ENCODE measurements at places on chromosomes 7 and 10.

DNA sequence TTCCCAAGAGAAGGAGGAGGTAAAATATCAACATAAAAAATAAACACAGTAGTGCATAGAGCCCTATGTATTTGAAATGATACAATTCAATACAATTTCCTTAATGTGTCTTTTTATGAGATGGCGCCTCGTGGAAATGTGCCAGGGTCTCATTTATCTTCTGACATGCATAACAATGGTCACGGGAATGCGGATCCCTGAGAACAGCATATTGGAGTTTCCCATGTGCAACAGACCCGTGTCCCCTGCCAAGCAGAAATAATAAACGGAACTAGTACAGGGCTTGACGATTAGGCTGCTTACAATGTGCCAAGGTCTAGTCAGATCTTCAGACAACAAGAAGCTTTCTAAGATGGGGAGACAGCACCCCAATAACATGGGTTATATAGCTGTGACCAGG lies 217.9 kb downstream of the ARHGAP21 start:
- no peak for DNase-seq

DNA sequence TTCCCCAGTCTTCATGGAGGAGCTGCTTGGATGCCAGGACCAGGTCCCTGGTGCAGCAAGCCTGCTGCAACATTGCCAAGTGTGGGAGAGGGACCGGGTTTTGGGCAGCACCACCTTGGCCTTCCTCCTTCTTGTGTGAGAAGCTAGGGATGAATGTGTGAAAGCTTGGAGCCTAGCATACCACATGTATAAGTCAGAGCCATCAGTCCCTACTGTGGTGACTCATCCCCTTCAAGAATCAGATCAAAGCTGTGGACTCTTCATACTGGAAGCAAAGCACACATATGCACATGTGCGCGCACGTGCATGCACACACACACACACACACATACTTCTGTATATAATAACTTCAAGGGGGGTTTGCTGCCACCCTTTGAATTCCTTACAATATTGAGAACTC lies 527.8 kb downstream of the LRMDA start:
- no peak for DNase-seq

- DNase-seq: no peak
Measured at GRCh38 chr10:22326145-22326702, 5.3 kb downstream of the BMI1 start.

DNA sequence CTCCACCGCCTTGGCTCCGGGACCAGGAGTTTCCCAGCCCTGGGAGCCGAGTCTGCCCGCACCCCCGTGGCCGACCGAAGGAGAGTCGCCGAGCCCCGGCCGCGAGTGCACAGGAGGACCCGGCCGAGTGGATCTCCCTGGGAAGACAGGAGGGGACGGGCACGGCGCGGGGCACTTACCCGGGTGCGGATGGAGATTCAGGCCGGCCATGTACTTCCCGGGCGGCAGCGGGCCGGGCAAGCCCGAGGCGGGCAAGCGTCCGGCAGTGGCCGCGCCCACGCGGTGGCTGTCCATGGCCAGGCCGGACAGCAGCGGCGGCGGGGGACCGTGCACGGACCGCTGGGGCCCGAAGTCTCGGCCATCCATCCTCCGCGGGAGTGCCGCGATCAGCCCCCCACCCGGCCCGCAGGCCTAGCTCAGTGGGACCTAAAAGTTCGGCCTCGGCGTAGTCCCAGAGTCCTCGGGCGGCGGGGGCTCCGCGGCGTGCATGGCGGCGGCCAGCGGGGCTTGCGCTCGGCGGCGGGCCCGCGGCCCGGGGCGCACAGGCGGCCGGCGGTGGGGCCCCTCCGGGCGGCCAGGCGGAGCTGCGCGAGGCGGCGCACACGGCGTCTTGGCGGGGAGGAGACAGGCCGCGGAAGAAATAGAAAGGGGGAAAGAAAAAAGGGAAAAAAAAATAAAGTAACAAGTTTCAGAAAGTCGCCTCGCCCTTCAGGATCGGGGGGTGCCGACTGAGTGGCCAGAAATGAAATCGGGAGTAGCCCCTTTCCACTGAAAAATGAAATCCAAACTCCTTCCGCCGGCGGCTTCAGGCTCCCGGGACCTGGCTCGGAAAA lies 2.5 kb downstream of the TNRC18 start:
- no peak for DNase-seq

GRCh38 chr7:45178241-45179225 lies 20.9 kb downstream of the RAMP3 start:
- peak; percentile 16 for DNase-seq

- DNase-seq: peak; percentile 35
Measured at GRCh38 chr10:79905322-79906314, 43.3 kb downstream of the SFTPD start.

DNA sequence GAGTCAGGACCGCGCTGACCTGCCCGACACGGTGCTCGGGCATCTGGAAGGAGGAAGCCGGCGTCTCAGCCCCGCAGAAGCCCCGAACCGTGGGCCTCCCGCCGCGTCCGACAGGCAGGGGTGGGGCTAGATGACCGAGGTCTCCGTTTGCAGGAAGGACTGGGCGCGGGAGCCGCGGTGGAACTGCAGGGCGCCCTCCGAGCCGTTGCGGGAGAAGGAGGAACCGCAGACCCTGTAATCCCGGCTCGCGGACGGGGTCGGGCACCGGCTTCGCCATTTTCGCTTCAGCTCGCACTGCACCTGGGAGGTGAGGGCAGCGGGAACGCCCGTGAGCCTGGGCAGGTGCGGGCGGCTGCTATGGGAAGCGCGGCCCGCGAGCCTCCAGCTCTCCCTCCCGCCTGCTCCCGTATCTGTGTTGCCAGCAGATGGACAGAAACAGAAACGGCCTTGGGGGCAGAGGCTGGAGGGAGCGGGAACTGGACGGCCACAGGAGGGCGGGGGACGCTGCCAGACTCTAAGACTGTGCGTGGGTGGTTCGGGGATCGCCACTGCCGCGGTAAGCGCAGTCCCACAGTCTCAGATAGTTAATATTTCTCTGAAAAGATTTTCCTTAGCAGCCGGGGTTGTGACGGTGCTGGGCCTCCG lies 114.1 kb downstream of the VIPR2 start:
- peak; percentile 67 for DNase-seq

- DNase-seq: no peak
Measured at GRCh38 chr10:97822261-97822687, 27.4 kb upstream of the GOLGA7B start.

- DNase-seq: peak; percentile 96
Measured at GRCh38 chr10:128064108-128064969, 61.9 kb downstream of the MKI67 start.

DNA sequence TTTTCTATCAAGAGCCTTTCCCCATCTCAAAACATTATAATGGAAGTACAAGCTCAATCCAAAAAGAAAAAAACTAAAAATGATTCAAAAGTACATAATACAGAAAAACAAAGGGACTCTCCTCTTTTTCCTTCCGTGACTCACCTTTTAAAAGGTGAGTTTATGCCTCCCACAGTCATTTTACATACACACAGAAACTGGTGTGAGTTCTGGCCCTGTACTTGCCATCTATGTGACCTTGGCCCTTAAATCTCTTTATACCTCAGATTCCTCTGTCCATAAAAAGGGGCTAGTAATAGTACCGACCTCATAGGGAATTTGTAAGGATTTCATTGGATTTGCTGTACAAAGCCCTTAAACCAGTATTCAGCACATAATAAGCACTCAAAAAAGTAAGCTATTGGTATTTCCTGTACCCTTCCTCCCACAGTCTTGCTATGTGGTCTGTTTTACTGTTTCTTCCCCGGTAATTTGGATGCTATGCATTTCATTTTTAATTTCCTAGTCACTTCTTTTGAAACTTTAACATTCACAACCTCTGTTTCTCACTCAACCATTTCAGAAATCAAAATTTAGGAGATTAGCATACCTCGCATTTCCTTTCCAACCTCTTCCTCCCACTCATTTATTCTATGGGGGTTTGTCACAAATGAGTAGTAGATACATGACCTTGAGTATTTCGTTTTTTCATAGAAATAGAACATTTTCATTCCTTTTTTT lies 39.0 kb downstream of the STK17A start:
- no peak for DNase-seq

DNA sequence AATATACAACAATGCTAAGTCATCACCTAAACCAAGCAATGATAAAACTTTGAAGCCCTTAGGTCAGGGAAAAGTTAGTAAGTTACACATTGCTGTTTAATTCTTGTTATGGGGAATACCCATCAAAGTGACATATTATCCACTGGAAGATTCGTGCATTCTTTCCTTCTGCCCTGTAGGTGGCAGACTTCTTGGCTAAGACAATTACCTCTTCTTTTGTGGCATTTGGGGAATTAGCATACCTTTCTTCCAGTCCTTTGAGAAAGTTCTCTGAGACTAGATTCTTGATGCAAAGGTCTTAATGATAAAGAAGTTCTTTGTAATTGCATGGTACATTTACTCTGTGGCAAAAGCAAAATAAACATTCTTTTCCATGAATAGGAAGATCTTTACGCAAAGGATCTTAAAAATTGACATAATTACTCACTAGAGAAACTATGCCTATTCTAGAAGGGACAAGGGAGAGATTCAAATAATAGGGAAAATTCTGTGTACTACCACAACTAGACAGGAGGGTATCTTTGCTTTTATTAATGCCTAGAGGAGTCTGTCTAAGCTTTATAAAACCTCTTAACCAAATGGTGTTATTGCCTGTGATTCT lies 395.9 kb downstream of the GRM8 start:
- DNase-seq: peak; percentile 8

GRCh38 chr10:106224676-106225075 lies 939.8 kb downstream of the SORCS1 start:
- no peak for DNase-seq

DNA sequence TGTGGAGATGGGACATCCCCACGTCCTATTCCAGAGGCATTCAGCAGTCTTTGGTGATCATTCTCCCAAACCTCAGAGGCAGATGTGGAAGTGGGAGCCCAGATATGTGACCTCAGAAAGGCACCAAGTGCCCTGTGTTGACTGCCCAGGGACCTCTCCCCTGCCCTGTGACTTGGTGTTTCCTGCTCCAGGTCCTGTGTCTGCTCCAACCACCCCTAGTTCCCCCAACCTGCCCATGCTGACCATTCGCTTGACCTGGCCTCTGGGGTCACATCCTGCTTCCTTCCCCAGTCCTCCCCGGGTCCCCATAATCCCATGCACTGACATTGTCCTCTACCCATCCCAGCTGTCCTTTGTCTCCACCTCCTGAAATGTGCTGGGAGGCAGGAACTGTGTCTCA lies 7.6 kb downstream of the CYP26A1 start:
- no peak for DNase-seq

DNA sequence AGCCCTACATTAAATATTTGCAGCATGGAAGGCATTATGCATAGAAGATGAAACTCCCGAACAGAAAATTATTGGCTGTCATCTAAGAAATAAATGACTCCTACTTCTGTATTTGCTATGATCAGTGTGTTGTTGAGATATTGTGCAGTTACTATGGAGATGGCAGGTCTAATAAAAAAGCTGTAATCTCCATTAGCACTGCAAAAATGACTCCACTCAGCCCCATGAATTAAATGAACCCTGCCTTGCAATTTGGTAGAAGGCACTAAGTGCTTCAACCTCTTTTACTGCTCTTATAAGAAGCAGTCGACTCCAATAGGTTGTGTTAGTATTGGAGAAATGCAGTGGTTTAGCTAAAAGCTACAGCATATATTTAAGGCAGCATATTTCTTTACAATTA lies 290.0 kb upstream of the PHYHIPL start:
- no peak for DNase-seq

DNA sequence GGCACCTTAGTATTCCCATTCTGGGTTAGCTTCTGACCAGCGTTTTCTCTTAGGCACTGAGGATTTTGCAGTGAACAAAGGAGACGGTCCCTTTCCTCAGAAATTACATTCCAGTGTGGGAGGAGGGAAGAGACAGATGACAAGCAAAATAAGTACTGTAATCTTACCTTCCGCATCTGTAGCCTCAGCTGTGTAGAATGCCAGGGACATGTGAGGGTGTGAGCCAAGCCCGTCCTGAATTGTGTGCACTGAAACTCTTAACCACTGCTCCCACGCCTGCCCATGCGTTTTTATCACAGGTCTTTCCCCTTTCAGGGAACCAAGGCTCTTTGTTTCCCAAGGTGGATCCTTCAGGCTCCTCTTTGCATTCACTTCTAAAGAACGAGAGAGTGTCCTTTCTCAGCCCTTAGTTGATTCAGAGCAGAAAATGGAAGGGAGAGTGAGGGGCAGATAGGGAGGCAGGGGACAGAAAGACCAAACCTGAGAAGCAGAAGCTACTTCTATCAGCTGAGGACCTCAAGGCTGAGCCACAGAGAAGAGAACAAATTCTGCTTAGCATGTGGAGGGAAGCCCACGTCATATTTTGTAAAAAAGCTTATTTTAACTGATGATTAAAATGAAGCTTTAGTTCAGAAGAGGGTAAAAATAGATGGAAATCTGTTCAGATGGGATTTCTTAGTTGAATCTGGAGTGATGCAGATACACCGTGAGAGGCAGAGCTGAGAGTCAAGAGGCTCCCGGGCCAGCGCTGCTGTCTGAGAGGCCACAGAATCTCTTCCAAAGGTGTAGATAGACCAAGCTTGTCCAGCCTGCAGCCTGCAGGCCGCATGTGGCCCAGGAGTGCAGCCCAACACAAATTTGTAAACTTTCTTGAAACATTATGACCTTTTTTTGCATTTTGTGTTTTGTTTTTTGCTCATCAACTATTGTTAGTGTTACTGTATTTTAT lies 122.5 kb downstream of the CCNY start:
- no peak for DNase-seq

- DNase-seq: peak; percentile 5
Measured at GRCh38 chr7:93461350-93461749, 113.2 kb downstream of the CALCR start.

GRCh38 chr10:122019414-122019975 lies 30.5 kb downstream of the TACC2 start:
- no peak for DNase-seq

DNA sequence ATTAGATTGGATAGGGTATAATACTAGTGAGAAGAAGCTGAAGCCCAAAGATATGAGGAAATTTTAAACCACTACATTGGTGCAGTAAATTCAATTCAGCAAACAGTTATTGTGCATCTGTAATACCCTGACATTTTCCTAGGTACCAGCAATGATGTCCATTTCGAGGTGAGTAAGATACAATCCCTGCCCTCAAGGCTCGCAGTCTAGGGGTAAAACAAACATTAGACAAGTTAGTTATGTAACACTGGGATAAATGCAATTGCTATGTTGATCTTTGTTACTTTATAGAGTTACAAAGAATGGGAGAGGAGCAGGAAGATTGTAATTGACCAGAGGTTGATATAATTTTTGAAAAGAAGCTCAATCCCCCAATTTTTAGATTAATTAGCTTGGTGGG lies 168.1 kb downstream of the PRKG1 start:
- no peak for DNase-seq

DNA sequence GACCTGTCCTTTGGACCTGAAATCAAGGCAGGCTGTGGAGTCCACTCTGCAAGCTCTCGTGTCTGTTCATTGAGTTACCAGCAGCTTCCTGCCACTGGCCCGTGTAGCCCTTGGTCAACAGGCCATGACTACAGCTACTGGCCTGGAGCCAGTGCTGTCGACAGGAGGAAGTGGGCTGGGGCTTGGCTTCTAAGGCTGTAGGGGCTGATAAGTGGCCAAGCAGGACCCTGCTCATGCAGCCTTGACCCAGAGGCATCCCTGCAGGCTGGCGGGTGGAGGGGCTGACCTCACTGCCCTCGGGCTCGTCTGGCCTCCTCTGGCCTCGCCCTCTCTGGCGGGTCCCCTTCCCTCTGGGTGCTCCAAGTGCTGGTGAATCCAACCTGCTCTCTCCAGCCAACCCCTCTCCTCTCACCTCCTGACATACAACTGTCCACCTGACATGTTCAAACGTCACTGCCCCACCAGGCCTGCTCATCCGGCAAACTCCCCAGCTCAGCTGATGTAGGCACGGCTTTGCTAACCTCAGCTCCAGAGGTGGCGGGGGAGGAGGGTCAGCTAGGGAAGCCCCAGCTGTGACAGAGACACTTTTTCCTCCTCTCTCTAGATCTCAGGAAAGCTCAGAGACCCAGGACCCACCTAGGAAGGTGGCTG lies 188.6 kb upstream of the LYZL2 start:
- DNase-seq: no peak
